ENCODE measurements at places on chromosomes 13 and 19.
A peak's percentile ranks its signal among the peaks of the same experiment; 100 is the strongest.

DNA sequence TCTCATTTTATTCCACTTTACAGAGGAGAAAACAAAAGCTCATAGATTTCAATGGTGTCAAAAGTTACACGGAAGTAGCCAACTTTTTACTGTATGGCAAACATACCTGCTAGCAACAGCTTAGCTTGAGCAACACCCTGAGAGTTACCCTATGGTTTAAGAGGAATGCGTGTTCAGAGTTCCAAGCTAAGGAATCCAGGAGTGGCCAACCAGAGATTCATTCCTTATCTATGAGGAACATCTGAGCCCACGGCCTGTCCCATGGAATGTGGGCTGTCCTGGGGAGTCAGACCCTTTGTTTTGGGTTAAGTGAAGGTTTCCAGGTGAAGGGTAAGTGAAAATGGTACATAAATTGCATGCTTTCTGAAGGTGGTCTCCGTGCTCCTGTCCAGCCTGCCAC, 67.5 kb downstream of the STARD13 start:
- no peak for DNase-seq

DNA sequence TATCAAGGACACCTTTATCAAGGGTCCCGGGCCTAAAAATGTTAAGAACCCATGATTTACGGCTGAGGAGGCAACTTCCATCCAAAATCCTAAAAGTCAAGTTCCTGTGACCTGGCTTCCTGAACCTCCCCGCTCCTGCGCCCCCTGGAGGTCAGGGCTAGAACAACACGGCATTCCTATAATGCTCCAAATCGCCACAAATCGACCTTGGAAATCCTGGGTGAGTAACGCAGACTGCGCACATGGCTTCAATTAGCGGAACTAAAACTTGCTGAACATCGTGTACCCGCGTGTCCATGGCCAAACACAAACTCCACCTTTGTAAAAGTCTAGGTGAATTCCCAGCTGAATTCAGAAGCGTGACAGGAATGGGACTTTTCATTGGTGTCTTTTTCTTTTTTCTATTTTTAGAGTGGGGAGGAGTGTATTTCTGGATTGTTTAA, 4.3 kb upstream of the C5AR1 start:
- peak; percentile 10 for DNase-seq

- no peak for DNase-seq
Measured at GRCh38 chr13:110578363-110578762, 16.8 kb upstream of the RAB20 start.

GRCh38 chr13:99199541-99200431, 868 bp upstream of the UBAC2 start:
- peak; percentile 6 for DNase-seq

DNA sequence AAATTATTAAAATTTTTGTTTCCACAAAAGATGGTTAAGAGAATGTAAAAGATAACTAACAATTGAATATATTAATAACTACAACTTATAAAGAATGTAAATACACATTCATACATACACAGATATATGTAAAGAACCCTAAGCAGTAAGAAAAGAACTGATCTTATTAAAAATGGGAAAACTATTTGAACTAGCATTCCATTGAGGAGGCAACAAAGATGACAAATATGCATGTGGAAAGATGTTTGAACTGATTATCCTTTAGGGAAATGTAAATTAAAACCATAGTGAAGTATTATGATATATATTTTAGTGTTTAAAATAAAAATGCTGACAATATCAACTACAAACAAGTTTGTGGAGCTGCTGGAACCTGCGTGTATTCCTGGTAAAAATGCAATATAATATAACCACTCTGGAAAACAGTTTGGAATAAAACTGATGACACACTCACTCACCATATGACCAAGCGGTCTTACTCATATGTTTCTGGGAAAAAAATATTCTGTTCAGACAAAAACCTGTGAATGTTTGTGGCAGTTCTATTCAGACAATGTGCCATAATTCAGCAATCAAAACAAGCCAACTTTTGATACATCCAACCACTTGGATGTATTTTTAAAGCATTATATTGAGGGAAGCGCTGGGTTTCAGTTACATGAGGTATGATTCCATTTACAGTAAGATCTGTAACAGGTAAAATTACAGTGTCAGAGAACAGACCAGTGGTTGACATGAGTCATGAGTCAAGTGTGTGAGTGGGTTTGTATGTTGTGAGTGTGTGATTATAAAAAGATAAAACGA, 694.4 kb upstream of the SLITRK5 start:
- no peak for DNase-seq
